ENCODE measurements at places on chromosomes 5 and 9.

DNA sequence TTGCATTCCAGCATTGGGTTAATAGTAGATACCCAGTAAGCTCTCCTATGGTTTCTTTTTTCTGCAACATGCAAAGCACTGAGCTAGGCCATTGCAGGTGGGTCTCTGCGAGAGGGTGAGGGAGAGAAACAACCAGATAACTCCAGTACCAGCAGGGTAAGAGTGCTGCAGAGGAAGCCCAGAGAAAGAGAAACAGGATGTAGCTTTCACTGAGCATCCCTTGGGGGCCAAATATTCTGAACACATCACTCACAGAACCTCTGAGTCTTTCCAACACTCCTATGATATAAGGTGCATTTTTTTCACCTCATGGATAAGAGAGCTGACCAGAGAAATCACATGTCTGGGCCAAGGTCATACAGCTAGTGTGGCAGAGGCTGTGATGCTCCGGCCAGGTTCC is 76.7 kb downstream of the TRIM32 start:
- no peak for DNase-seq

DNA sequence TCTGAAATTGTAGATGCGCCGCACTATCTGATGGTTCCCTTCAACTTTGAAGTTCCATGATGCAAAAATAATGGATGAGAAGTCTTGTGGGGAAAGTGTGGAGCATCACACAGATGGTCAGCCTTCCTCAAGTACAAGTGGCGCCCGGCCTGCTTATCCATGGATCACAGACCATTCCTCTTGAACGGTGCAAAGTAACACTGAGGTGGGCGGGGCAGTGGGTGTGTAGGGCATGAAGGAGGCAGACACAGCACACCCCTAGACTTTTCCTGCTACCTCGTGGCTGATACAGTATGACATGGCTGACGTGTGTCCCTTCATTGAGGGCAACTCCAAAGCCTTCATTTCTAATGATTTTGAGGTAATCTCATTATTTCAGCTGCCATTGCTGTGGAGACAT is 2.5 kb upstream of the GNG10 start:
- DNase-seq, result no peak

GRCh38 chr5:76081811-76082771 is 1.1 kb upstream of the SV2C start:
- DNase-seq, result no peak

- no peak for DNase-seq
Observed at GRCh38 chr5:144774197-144774596, 603.5 kb downstream of the KCTD16 start.

- DNase-seq, result no peak
Observed at GRCh38 chr9:77512876-77513275, 135.2 kb downstream of the GNA14 start.

DNA sequence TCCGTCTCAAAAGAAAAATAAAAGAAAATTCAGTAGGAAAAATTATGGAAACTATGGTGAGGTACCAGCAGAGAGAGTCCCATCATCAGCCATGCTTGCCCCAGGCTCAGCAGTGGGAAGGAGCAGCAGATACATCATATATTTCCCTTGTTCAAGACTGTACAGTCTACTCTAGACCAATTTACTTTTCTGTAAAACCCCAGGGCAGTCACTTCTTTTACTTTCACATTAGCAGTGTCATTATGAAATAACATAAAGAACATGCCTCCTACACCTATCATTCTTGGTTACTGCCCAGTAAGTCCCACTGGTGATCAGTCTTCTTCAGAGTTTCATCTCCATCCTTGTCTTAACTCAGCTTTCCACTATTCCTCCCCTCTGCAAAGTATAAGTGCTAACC is 1145.0 kb downstream of the MAT2B start:
- no peak for DNase-seq

DNA sequence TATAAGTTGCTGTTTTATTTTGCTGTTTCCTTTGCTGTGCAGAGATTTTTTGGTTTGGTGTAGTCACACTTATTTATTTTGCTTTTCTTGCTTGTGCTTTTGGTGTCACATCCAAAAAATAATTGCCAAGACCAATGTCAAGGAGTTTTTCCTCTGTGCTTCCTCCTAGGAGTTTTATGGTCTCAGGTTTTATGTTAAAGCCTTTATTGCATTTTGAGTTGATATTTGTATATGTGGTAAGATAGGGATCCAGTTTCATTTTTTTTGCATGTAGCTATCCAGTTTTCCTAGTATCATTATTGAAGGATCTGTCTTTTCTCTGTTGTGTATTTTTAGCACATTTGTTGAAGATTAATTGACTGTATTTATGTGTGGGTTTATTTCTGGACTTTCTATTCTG is 210.6 kb downstream of the ARHGEF28 start:
- no peak for DNase-seq

- no peak for DNase-seq
Observed at GRCh38 chr9:132090771-132091170, 11.1 kb upstream of the MED27 start.

DNA sequence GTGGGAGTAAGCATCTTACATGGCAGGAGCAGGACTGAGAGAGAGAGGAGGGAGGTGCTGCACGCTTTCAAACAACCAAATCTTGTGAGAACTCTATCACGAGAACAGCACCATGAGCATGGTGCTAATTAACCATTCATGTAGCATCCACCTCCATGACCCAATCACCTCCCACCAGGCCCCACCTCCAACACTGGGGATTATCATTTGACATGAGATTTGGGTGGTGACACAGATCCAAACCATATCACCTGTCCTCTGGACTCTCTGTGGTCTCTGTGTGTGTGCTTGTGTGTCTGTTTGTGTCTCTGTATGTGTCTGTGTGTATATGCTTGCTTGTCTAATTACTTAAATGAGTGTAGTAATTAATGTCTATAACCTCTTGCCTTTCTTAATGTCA is 31.1 kb downstream of the SEC61B start:
- no peak for DNase-seq

GRCh38 chr5:180898621-180899246 is at the start of gene BTNL8:
BTNL8 (plus strand) TSS chr5:180899159; CDS start chr5:180899311, 152 bp downstream.
- DNase-seq, result no peak

GRCh38 chr5:1098986-1099597 is 12.8 kb downstream of the SLC12A7 start:
- no peak for DNase-seq

GRCh38 chr5:158958021-158958994 is 141.4 kb downstream of the EBF1 start:
- DNase-seq, result no peak

GRCh38 chr5:77396017-77396416 is 96.1 kb downstream of the WDR41 start:
- no peak for DNase-seq

DNA sequence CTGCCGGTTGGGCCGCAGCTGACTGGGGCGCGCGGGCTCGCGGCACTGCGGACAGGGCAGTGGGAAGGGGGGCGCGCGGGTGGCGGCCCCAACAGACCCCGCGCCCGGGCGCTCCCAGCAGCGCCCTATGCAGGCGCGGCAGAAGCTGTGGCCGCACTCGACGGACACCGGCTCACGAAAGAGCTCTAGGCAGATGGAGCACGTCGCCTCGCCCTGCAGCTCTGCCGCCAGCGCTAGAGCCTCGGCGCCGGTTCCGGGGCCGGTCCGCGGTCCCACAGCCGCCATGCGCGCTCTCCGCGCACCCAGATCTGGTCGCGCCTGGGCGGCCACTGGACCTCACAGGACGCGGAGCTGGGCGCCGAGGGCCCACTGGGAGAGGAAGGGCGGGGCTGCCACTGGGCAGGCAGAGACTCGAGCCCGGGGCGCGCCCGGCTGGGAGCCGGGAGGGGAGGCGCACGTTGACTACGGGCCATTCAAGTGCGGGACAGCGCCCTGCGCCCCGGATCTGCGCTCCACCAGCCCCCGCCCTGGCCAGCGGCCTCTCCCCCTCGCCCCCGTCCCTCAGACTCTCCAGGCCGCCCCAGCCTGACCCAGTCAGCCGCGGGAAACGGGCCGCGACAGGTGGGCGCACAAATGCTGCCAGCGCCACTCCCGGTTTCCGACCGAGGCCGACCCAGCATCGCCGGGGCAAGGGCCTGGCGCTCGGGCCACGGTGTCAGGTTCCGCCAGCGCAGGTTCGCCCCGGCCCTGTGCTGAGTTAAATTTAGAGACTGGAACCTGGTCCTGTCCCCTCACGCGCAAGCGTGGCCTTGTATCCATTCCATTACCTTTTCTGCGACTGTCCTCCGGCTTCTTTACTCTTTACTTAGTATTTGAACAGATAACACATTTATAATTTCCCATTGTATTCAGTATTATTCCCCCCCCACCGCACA is at the start of gene TRIM7:
Gene TRIM7 (minus strand): TSS at position 371 of the 935 bp plus-strand sequence. CDS start 86 bp downstream, at position 285.
- DNase-seq, result peak; percentile 31

DNA sequence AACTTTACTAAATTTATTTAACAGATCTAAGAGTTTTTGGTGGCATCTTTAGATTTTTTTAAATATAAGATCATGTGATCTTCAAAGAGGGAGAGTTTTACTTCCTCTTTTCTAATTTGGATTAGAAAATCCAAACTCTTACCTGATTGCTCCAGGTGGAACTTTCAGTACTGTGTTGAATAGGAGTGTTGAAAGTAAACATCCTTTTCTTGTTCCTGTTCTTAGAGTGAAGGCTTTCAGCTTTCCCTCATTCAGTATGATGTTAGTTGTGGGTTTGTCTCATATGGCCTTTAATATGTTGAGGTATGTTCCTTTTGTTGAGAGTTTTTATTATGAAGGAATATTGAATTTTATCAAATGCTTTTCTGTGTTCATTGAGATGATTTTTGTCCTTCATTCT is 650.0 kb upstream of the SGCD start:
- DNase-seq, result no peak

- peak; percentile 14 for DNase-seq
Observed at GRCh38 chr5:98768160-98768959, 5.1 kb upstream of the RGMB start.

DNA sequence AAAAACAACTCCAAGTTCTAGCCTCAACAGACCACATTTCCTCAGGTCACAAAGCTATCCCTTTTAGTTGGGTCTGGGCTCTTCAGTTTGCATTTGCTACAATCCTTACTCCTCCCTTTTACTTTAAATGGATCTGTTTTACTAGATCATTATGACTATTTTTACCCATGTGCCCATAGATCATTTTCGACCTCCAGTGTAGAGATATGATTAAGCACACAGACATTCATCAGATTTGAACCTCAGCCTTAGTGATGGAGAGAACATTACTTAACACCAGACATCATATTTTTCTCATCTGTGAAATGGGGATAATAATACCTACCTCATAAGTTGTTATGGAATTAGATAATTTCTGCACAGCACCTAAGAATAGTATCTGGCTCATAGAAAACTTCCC is 141.9 kb downstream of the NPR3 start:
- no peak for DNase-seq

DNA sequence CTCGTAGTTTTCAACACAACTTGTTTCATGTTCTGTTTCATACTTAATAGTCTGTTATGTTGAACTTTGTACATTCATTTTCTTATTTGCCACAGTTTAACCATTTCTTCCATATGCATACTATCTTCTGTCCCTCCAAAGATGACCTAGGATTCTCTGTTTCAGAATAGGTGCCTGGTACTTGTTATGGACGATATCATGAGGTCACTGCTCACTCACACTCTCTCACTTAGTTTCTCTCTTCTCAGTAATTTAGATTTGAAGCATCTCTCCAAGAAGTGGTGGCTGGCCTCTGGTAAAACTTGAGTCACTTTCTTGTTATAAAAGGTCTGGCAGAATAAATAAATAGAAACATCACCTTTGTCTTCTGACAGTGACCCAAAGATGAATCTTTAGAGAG is 28.4 kb downstream of the FBXO38 start:
- no peak for DNase-seq

GRCh38 chr9:14418941-14419937 is 105.3 kb upstream of the NFIB start:
- no peak for DNase-seq

DNA sequence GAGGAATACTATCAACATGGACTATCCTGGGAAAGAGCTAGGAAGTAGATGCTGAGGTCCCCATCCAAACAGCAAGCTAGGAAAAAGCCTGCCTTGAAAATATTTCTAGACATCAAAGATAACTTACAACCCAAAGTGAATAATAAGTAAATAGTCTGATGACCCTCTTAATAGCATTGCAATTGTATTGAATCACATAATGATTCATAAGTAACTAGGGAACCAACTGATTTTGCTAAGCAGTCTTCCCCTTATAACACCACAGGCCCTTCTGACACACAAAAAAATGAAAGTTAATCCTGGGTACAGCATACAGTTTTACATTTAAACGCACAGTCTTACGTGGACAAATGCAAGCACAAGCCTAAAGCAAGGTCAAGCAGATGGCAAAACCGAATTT is 199.3 kb downstream of the RFK start:
- DNase-seq, result no peak

- DNase-seq, result no peak
Observed at GRCh38 chr9:109109967-109110328, 9.8 kb downstream of the TMEM245 start.

GRCh38 chr5:44536650-44537260 is 147.5 kb upstream of the FGF10 start:
- DNase-seq, result no peak

GRCh38 chr9:2418619-2419018 is 203.0 kb upstream of the VLDLR start:
- no peak for DNase-seq

DNA sequence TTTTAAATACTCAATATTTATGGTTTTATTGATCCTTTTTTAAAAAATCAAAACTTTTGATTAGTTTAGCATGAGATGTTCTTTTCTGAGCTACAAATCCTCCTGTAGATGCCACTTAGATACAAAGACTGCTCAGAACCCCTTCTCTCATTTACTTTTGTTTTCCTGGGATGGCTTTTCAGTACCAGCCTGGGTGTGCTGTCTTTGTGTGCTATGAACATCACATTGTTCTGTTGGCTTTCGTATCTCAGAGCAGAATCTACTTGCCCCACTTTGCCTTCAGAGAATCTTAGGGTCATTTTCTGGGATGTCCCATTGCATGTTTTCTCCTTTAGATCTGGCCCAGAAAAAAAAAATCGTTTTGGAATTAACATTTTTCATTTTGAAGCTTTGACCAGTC is 85.9 kb downstream of the RASGRF2 start:
- DNase-seq, result no peak

DNA sequence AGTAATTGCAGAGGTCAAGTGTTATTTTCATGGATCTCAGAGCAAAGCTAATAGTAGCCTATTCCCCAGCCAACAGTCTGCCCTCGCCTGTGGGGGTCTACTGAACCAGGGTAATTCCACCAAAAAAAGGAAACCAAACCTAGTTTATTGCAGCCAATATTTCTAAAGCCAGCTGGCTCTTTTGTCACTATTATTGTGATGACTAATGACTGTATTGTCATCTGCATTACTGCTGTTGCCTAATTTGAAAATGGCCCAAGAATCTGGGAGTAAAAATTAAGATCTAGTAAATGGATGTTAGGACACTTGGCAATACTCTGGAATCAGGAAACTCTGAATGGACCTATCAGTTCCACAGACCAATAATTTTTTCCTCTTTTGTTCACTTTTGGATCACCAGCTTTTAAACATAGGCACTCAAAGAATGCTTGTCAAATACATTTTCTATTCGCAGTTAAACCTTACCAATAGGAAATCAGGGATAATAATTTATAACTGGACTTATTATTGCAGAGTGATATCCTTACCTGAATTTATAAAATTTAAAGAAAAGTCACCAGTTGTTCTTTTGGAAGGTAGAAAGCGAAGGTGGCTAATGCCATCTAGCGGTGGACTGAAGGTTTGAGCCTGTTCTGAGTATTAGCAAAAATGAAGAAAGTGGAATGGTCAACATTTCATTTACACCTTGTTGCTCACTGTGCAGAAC is 69.2 kb downstream of the SYK start:
- peak; percentile 20 for DNase-seq
